Testis (tissue), 5 donors: ENCODE measurements at places on chromosomes 5 and 9.

GRCh38 chr9:133443248-133443647 is 16.5 kb upstream of the CACFD1 start:
- H3K4me1 ChIP-seq = no peaks in the 10 kb centered on the region
- H3K27ac ChIP-seq = no peak overlapping the region
- no peak overlapping the region for H3K4me3 ChIP-seq

- H3K4me3 ChIP-seq = no peak overlapping the region
- H3K36me3 ChIP-seq = no peaks in the 10 kb centered on the region
- peaks cover 24% of the 10 kb centered on the region for H3K4me1 ChIP-seq
- H3K27me3 ChIP-seq = no peaks in the 10 kb centered on the region
These were observed 20.3 kb downstream of the OSTF1 start for GRCh38 chr9:75108571-75108970.

- DNase-seq = no peak
- peaks cover 2% of the 10 kb centered on the region for H3K27me3 ChIP-seq
- no peak overlapping the region for H3K27ac ChIP-seq
- peaks cover 7% of the 10 kb centered on the region for H3K4me1 ChIP-seq
These were observed 2.4 kb upstream of the RXFP3 start for GRCh38 chr5:33933723-33934169.

DNA sequence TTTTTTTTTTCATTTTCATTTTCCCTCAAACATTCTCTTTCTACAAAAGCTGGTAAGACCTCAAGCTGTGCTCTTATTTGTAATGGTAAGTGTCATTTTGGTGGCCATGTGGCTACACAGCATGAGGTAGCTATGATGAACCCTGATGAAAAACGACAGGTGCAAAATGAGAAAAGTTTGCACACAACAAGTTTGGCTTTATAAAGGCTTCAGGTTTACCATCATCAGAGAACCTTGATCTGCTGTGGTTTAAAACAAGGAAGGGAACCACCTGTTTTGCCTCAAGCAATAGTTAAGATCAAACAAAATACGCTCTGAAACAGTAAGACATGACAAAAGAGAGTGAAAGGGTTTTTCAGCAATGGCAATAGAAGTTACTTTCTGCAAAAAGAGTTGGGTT is 1124.6 kb upstream of the ACO1 start:
- no peaks in the 10 kb centered on the region for H3K36me3 ChIP-seq
- H3K4me3 ChIP-seq = no peak overlapping the region
- H3K27me3 ChIP-seq = no peaks in the 10 kb centered on the region
- no peak for DNase-seq
- no peaks in the 10 kb centered on the region for H3K4me1 ChIP-seq

DNA sequence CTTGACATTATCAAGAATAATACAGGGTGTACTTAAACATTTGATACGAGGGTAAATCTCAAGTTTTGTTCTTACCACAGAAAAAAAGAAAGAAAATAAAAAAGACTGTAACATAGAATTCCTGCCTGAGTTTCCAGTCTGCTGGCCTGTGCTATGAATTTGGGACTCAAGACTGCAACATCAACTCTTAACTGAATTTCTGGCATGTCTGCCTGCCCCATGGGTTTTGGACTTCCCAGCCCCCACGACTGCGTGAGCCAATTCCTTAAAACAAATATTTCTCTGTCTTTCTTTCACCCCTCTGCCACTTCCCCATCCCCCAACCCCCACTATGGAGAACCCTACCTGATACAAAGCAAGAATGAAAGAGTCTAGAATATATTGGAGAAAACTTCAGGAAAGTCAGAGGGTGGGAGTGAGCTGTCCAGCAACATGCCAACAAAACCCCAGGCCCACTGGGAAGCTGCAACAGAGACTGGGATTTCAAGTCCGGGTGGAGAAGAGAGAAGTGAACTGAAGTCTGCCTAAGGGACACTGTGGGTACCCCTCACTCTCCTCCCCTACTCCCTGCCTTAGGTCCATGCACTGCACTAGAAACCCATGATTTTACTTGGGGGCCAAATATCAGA is 43.0 kb downstream of the MARCHF3 start:
- no peak overlapping the region for H3K4me3 ChIP-seq
- no peaks in the 10 kb centered on the region for H3K4me1 ChIP-seq
- H3K27ac ChIP-seq = no peak overlapping the region
- no peak for DNase-seq

GRCh38 chr5:79186455-79186854 is 49.5 kb upstream of the JMY start:
- H3K27me3 ChIP-seq = no peaks in the 10 kb centered on the region
- no peak for DNase-seq
- H3K36me3 ChIP-seq = no peaks in the 10 kb centered on the region
- no peaks in the 10 kb centered on the region for H3K4me1 ChIP-seq
- H3K4me3 ChIP-seq = no peak overlapping the region
- H3K27ac ChIP-seq = no peak overlapping the region

DNA sequence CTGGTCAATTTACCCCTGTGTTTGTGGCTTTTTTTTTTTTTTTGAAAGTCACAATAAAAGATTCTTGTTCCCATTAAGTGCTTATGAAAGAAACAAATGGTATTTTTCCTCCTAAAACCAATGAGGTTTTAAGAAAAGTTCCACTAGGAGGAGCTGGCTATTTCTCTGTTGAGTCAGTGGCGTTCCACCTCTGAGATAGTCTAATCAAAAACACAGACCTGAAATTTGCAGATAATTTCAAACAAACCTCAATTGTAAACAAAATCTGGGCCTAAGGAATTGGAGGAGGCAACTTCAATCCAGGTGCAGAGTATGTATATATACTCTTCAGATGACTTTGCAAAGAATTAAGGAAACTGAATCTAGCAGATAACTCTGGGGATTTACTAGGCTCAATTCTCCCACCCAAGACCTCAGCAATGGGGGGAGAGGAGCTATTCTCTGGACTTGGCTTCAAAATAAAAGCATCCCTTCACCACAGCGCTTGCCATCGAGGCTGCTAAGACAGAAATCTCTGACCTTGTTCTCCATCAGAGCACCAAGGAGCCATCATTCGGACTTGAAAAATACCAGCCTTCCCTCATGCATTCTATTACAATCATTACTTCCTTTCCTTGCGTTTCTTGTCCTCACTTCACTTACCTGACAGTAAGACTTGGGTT is 52.4 kb downstream of the FANCC start:
- no peak overlapping the region for H3K4me3 ChIP-seq
- H3K27me3 ChIP-seq = no peaks in the 10 kb centered on the region
- no peaks in the 10 kb centered on the region for H3K36me3 ChIP-seq

- no peaks in the 10 kb centered on the region for H3K27me3 ChIP-seq
- H3K36me3 ChIP-seq = no peaks in the 10 kb centered on the region
- no peak overlapping the region for H3K27ac ChIP-seq
- no peaks in the 10 kb centered on the region for H3K4me1 ChIP-seq
These were observed 624.4 kb upstream of the RORB start for GRCh38 chr9:73872701-73873100.

- peaks cover 3% of the 10 kb centered on the region for H3K4me1 ChIP-seq
- no peak overlapping the region for H3K4me3 ChIP-seq
- H3K27ac ChIP-seq = no peak overlapping the region
- H3K27me3 ChIP-seq = no peaks in the 10 kb centered on the region
These were observed 30.1 kb downstream of the FNIP1 start for GRCh38 chr5:131766689-131767088.

GRCh38 chr9:23849379-23850035 is 23.5 kb upstream of the ELAVL2 start:
- H3K4me3 ChIP-seq = peak overlapping the region; percentile 58
- H3K27ac ChIP-seq = no peak overlapping the region
- H3K4me1 ChIP-seq = peaks cover 4% of the 10 kb centered on the region
- H3K27me3 ChIP-seq = no peaks in the 10 kb centered on the region
- no peak for DNase-seq
- no peaks in the 10 kb centered on the region for H3K36me3 ChIP-seq

DNA sequence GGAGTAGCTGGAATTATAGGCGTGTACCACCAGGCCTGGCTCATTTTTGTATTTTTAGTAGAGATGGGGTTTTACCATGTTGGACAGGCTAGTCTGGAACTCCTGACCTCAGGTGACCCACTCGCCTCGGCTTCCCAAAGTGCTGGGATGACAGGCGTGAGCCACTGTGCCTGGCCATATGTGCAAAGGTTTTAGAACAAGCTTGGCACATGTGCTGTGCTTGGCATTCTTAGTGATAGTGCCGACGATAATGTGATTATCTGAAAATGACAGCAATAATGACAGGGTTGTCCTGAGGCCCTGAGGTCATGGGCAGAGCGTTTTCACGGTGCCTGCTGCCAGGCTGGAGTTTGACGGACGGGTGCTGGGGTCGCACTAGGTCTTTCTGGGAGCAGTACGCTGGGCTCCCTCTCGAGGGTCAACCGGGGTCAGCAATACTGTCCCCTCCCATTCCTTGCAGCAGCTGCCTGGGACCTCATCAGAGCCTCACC is 42.6 kb downstream of the HMCN2 start:
- no peak overlapping the region for H3K4me3 ChIP-seq
- DNase-seq = no peak
- H3K27me3 ChIP-seq = no peaks in the 10 kb centered on the region
- H3K4me1 ChIP-seq = no peaks in the 10 kb centered on the region

- no peaks in the 10 kb centered on the region for H3K27me3 ChIP-seq
- H3K36me3 ChIP-seq = no peaks in the 10 kb centered on the region
- no peaks in the 10 kb centered on the region for H3K4me1 ChIP-seq
- H3K4me3 ChIP-seq = no peak overlapping the region
- no peak for DNase-seq
These were observed 227.4 kb downstream of the ESM1 start for GRCh38 chr5:54758038-54758437.

DNA sequence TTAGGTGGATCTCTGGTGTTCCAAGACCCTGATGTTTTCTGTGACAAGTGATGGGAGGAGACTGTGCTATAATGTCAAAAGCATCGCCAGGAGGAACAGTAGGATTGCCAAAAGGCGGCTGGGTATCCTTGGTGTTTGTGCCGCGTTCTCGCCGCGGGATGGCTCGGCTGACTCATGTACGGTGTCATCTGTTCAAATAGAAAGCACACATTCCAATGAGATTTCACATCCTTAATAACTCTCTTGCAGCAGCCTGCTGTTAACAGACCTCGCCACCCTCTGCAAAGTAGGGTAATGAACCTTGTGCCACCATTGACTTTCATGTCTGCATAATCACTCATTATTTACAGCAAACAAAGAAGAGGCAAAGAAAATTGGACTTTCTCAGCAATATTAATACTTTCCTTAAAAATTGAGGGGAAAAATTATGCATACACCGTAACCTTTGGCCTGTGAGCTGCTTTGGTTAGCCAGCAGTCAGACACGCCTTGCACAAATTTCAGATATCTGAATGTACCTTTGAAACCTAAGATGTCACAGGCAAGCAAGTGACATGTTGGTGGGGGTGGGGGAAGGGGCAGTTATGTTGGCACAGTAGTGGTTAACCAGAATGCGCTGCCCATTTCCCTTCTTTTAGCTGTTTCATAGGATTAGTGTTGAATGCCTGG is 289.4 kb downstream of the EFNA5 start:
- no peak overlapping the region for H3K4me3 ChIP-seq
- H3K36me3 ChIP-seq = no peaks in the 10 kb centered on the region
- no peak overlapping the region for H3K27ac ChIP-seq
- no peak for DNase-seq

DNA sequence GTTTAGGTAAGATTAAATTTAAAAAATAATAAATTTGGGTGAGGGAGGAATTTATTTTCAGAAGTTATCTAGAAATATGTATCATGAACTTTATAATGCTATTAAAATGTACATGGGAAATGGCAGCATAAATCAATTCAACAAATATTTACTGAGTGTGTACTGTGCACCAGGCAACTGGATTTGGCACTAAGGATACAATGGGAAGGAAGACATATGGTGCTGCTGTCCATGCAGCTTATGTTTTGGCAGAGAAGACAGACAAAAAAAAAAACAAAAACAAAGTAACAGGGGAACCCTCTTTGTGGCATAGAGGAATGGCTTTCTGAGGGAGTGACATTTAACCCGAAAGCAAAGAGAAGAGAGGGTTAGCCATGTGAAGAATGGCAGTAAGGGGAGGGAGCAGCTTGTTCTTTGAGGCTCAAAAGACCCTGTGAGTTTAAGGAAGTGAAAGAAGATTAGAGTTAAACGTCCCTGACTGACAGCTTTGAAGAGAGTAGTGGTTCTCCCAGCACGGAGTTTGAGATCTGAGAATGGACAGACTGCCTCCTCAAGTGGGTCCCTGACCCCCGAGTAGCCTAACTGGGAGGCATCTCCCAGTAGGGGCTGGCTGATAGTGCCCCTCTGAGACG is 23.9 kb downstream of the CNTRL start:
- DNase-seq = no peak
- H3K4me3 ChIP-seq = no peak overlapping the region
- H3K4me1 ChIP-seq = no peaks in the 10 kb centered on the region

- H3K27me3 ChIP-seq = no peaks in the 10 kb centered on the region
- no peaks in the 10 kb centered on the region for H3K4me1 ChIP-seq
- no peaks in the 10 kb centered on the region for H3K36me3 ChIP-seq
- H3K27ac ChIP-seq = no peak within 1 kb of the TSS
- H3K4me3 ChIP-seq = no peak within 1 kb of the TSS
These were observed at the start of gene HAVCR1 for GRCh38 chr5:157059093-157059539. TSS of gene HAVCR1 (minus strand) at chr5:157059116. CDS start at chr5:157057943, 1,173 bp downstream.

DNA sequence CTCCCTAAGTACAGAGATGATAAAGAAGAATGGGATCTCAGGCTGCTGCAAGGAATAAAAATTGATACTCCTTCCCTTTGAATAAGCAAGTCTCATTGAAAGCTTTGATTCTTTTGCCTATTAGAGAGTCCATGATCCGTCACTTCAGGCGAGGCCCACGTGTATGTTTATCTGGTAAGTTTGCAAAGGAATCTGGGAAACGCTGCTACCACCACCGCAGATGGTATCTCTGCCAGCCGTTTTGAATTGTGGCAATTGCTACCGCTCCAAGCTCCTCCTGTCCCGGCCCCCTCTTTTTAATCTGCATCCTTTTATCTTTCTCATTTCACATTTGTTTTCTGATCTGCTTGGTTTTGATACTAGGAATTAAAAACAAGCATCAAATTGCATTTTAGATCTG is 42.9 kb upstream of the GRIA1 start:
- no peaks in the 10 kb centered on the region for H3K36me3 ChIP-seq
- DNase-seq = peak; percentile 78
- H3K4me3 ChIP-seq = no peak overlapping the region
- peaks cover 20% of the 10 kb centered on the region for H3K4me1 ChIP-seq
- H3K27me3 ChIP-seq = no peaks in the 10 kb centered on the region
- no peak overlapping the region for H3K27ac ChIP-seq

DNA sequence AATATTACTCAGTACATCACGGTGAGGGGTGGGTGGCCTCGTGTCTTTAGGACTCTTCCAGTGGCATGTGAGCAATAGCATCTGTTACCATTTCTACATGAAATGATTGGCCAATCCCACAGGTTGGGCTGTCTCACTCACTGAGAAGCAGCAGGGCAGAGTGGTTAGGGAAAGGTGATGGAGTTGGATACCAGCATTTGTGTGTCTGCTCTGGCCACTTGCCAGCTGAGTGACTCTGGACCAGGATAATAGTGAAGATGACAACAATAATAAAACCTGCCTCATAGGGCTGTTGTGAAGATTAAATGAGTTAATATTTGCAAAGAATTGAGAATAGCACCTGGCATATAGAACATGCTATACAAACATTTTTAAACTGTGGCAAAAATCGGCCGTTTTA is 42.0 kb downstream of the IQGAP2 start:
- H3K4me1 ChIP-seq = no peaks in the 10 kb centered on the region
- no peak for DNase-seq
- H3K27ac ChIP-seq = no peak overlapping the region
- H3K4me3 ChIP-seq = no peak overlapping the region
- H3K27me3 ChIP-seq = no peaks in the 10 kb centered on the region

GRCh38 chr9:134267881-134268724 is 58.2 kb upstream of the RXRA start:
- H3K27ac ChIP-seq = no peak overlapping the region
- H3K4me1 ChIP-seq = peaks cover 14% of the 10 kb centered on the region
- DNase-seq = peak; percentile 70
- H3K36me3 ChIP-seq = no peaks in the 10 kb centered on the region
- H3K27me3 ChIP-seq = no peaks in the 10 kb centered on the region

GRCh38 chr5:154712518-154713437 is 42.4 kb upstream of the LARP1 start:
- DNase-seq = no peak
- H3K36me3 ChIP-seq = no peaks in the 10 kb centered on the region
- peaks cover 4% of the 10 kb centered on the region for H3K4me1 ChIP-seq
- H3K4me3 ChIP-seq = no peak overlapping the region
- H3K27ac ChIP-seq = no peak overlapping the region
